ENCODE measurements at places on chromosomes 5 and 9.

GRCh38 chr9:95363051-95363841 lies 45.7 kb upstream of the FANCC start:
- no peak for DNase-seq

DNA sequence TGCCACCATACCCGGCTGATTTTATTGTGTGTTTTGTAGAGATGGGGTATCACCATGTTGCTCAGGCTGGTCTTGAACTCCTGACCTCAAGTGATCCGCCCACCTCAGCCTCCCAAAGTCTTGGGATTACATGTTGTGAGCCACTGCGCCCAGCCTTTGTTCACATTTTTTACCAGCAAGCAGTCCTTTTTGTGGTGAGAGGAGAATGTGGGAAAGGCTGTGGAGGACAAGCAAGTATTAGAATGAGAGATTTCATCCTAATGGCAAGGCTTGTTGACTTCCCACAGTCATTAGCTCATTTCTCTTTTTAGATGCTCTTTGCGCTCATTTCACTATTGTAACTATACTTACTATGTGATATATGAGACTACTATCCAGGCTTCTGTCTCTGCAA lies 6.1 kb downstream of the IL31RA start:
- no peak for DNase-seq

- no peak for DNase-seq
Measured at GRCh38 chr9:135766251-135766650, 64.3 kb downstream of the KCNT1 start.

DNA sequence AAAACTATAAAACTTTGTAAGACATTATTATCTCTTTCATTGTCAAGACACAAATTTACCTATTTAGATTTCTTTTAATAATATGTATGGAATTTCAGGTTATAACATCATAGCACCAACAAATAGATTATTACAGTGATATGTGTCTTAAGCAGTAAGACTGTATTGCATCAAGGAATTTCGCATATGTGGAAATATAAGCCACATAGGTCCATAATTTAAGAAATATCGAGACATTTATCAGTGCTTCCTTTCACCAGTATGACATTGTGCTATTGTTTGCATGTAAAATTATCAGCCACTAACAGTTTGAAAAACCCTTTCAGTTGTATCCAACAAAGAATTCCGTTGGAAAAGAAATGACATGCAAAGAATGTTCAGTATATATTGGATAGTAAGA lies 186.7 kb upstream of the RASA1 start:
- DNase-seq, result no peak

DNA sequence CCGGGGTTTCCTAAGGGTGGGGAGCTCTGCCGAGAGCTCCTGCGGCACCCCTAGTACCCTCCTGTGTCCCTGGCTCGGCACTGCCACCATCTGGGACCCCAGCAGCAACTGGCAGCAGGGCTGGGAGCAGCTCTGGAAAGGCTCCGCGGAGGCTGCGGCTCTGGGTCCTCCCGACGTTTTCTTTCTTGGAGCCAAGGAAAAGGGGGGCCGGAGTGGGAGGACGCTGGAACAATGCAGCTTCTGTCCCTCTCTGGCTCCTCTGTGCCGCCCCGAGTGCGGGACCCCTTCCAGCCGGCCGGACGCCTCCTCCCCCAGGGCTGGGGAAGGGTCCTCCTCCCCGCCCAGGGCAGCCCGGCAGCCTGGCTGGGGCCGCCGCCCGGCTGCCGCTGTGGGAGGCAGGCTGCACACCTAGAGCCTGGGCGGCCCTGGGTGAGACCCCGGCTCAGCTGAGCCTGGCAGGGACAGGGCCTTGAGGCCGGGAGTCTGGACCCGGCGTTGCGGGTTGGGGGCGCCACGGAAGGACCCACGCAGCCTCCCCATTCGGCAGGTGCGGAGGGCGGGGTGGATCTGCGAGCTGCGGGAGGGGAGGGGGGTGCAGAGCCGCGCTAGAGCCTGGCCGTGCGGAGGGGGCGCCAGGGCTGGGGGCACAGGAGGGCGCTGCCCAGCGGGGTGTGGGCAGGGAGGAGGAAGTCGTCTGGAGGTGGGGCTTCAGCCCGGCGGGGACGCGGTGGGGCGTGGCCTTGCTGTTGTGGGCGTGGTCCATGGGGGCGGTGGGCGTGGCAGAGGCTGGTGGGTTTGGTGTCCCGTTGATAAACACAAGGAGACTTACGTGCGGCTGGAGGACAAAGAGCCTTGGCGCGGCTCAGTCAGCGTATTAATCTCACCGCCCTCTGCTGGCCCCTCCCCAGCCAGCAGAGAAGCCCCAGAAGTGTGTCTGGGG lies 15.1 kb downstream of the GPSM1 start:
- DNase-seq, result peak; percentile 93

All from HAP-1 (cell line).